ENCODE measurements at places on chromosomes 4 and X.

DNA sequence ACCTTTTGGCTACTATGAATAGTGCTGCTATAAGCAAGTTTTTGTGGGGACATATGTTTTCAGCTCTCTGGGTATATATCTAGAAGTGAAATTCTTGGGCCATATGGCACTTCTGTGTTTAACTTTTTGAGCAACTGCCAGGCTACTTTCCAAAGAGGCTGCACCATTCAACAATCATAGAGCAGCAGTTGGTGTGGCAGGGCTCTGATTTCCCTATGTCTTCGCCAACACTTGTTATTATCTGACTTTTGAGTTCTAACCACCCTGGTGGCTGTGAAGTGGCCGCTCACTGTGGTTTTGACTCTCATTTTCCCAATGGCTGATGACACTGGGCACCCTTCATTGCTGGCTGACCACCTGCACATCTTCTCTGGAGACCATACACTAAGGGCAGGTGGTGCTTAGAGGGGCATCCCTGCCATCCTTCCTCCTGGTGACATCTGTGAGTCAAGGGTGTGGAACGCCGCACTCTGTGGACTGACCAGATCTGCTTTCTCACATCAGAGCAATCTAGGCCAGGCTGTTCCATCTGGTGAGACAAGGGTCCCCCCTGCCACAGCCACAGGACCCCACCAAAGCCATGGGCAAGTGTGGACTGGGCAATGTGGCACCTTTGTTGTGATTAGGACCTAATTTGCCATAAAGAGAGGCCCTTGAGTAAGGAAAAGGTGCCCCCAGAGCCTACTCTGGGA, 49.6 kb downstream of the ZFYVE28 start:
- DNase-seq, result no peak

GRCh38 chr4:140343303-140343702, 30.1 kb upstream of the SCOC start:
- DNase-seq, result no peak

- DNase-seq, result no peak
These were observed 18.8 kb downstream of the PAK3 start for GRCh38 chrX:111114806-111115205.

- DNase-seq, result no peak
These were observed 2.9 kb upstream of the TEX13B start for GRCh38 chrX:107985033-107985432.

DNA sequence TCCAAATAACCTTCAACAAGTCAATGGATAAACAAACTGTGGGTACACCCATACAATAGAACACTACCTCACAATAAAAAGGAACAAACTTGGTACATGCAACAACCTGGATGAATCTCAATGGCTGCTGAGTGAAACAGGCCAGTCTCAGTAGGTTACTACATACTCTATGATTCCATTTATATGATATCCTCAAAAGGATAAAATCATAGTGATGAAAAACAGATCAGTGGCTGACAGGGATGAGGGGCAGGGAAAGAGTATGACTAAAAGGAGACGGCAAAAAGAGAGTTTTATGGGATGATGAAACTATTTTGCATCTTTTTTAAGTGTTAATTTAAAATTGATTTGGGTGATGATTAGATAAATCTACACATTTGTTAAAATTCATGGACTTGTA, 15.9 kb downstream of the KLHL8 start:
- DNase-seq, result no peak

GRCh38 chrX:1185561-1185960, 26.9 kb downstream of the CRLF2 start:
- DNase-seq, result no peak

GRCh38 chrX:154660541-154660940, 7.2 kb upstream of the CTAG2 start:
- no peak for DNase-seq

DNA sequence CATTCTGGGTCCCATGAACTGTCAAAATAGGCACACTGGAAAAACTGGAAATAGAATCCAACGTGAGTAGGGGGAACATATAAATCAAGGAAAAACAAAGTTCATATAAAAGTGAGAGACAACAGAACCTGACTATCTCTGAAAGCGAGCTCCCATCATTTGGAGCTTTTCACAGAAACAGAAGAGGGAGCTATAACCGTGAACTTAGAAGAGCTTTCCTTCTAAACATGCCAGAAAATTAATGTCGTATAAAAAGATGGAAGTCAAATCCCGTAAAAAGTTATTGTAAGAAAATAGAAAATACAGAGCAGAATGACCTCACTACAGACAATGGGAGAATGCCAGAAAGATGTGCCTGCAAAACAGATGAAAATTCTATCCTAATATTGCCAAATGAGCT, 23.9 kb upstream of the HSD17B10 start:
- no peak for DNase-seq

Measured in T-cell (primary cell).